ENCODE measurements at places on chromosomes 5 and 9.
A peak's percentile ranks its signal among the peaks of the same experiment; 100 is the strongest.

- no peak for DNase-seq
These were observed 1.7 kb downstream of the DUSP1 start for GRCh38 chr5:172769342-172769615.

DNA sequence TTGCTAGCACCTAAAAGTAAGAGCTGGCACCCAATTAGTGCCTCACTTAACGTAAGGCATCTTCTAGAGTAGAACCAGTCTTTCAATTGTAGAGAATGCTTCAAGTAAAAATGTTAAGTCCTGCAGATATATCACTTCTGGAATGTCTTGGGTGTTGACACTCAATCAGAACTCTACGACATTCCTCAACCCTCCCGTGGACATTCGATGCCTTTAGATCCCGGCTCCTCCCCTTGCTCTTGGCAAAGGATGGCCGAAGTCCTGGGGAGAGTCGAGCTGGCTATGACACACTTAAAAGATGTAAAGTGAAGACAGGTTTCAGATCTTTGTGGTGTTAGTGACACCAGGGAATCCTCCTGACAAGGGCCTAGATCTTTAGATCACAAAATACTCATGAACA is 87.5 kb upstream of the ERCC6L2 start:
- no peak for DNase-seq

GRCh38 chr9:19901586-19901985 is 112.7 kb upstream of the SLC24A2 start:
- DNase-seq, result no peak

GRCh38 chr5:58037899-58038298 is 422.0 kb downstream of the PLK2 start:
- DNase-seq, result no peak

DNA sequence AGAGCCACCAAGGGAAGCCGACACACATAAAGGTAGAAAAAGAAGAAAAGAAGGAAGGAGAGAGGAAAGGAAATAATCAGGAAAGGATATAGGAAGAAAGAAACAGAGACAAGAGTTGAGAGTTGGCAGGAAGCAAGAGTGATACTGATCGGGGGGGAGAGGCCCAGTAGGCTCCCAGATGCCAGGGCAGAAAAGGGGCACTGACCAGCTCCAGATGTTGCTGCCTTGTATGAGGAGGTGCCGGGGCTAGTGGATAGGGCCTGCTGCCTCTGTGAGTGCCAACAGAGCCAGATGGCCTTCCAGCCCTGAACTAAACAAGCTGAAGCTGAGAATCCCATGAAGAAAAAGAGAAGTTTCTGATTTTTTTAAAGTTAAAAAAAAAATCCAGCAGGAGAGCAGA is 82.0 kb upstream of the TRIM32 start:
- DNase-seq, result no peak

DNA sequence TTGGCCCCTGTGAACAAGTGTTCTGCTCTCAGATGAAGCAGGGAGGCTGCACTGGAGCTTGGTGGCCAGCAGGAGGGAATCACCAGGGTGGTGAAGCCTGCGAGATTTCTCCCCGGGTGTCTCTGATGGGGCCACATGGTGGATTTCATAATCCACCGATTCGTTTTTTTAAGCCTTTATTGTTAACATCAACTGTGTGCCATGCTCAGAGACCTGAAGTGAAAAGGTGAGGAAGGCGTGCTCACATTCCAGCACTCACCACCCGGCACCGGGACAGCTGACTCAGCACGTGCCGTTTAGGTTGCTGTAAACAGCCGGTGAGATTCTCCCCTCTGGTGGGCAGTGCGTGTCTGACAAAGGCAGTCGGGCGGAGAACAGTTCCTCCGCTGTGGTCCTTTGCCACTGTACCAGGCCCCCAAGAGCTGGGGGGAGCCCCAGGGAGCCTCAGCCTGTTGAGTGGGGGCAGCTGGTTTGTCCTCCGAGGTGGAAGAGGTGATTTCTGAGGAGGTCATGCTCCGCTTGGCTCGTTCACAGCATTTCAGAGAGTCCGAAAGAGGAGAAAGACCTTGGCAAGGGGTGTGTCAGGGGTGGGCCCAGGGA is 12.7 kb upstream of the AHRR start:
- DNase-seq, result no peak

- no peak for DNase-seq
These were observed 23.3 kb downstream of the SPRY4 start for GRCh38 chr5:142301540-142301939.

- DNase-seq, result no peak
These were observed 3.2 kb upstream of the RAI14 start for GRCh38 chr5:34652914-34653313.

GRCh38 chr5:2908086-2908485 is 156.6 kb upstream of the IRX2 start:
- no peak for DNase-seq

- DNase-seq, result no peak
These were observed 22.5 kb downstream of the ADAMTSL1 start for GRCh38 chr9:18496256-18497000.

- no peak for DNase-seq
These were observed 949 bp upstream of the IFNK start for GRCh38 chr9:27523141-27523540.

- DNase-seq, result no peak
These were observed 66.2 kb downstream of the IZUMO3 start for GRCh38 chr9:24479361-24480059.

GRCh38 chr9:114745108-114745848 is 60.6 kb downstream of the TNFSF15 start:
- DNase-seq, result peak; percentile 36

- DNase-seq, result peak; percentile 80
These were observed 226.6 kb downstream of the SNX18 start for GRCh38 chr5:54743997-54744788.

DNA sequence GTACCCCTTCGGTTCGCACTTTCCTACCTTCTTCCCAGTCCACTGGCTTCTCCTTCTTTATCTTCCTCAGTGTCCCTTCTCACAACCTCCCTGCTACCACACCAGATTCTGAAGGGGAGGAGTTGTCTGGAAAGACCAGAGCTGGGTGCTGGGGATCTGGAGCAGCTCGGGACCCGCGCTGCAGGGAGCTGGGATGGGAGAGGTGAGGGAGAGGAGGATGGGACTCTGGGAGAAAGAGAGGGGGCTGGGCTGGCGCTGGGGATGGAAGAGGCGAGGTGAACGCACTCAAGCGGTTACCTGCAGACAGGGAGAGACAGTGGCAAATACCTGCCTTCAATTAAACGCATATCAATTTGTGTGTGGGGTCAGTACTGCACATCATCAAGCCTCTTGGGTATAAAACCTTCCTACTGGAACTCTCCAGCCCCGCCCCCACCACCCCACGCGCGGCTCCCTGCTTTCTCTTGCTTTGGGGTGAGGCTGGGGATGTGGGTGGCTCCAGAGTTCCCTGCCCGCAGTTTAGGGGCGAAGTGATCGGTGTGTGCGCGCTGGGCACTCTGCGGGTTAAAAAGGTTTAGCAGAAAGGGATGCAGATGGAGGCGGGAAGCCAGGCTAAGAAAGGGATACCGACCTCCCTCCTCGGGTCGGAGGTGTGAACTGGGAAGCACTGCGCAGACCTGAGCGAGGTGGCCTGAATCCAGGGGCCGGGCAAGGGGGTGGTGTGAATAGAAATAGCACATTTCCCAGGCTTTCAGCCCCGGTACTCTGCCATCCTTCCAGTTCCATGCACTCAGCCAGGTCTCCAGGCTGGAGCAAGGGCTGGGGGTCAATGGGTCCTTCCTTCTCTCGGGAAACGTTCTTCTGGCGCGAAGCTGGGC is 977 bp upstream of the PAM start:
- peak; percentile 13 for DNase-seq

DNA sequence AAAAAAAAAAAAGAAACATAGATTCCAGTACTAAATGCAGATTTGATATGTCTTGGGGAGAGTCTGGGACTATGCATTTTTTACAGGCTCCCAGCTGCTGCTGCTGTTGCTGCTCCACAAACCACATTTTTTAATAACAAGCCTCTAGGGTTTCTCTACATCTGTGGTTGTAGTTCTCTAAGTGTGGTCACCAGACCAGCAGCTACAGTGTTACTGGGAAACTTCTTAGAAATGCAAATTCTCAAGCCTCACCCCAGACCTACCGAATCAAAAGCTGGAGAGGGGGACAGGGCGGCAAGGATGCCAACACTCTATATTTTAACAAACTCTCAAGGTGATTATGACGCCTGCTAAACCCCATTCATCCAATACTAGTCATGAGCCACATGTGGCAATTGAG is 293.4 kb upstream of the PTGER4 start:
- DNase-seq, result peak; percentile 49

GRCh38 chr9:108967916-108968315 is 33.7 kb downstream of the ABITRAM start:
- no peak for DNase-seq

- no peak for DNase-seq
These were observed 261.1 kb upstream of the NR4A3 start for GRCh38 chr9:99560561-99560960.

- DNase-seq, result peak; percentile 9
These were observed 175.5 kb upstream of the SLC30A5 start for GRCh38 chr5:68918306-68918705.

DNA sequence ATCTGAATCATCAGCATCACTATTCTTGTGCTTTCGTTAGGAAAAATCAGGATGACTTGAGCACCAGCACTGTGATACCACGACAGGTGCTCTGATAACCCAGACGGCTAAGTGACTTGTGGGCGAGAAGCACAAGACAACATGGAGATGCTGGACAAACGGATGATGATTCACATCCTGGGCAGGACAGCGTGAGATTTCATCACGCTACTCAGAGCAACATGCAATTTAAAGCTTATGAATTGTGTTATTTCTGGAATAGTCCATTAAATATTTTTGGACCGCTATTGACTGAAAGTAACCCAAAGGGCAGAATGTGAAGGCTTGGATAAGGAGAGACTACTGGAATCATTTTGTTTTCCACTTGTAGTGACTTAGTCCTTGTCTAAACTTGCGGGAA is 114.8 kb upstream of the DAPK1 start:
- peak; percentile 54 for DNase-seq

DNA sequence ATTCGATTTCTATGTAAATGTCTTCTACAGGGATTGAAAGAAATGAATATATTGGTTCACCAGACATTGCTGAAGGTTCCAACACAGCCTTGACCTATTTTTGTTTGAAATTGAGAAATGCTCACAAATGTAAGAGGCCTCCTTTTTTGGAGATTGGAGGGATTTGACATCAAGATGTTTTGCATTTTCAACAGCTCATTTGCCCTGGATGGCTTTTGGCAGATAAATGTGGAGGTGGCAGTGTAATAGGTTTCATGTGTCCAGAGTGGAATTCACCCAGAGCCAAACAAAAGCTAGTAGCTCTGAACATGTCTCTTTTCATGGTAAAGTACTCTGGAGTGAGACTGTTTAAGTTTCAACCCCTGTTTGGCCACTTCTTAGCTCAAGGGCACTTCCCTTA is 77.3 kb downstream of the PALM2AKAP2 start:
- DNase-seq, result no peak

- DNase-seq, result no peak
These were observed 17.4 kb downstream of the NRG2 start for GRCh38 chr5:140025736-140026135.

DNA sequence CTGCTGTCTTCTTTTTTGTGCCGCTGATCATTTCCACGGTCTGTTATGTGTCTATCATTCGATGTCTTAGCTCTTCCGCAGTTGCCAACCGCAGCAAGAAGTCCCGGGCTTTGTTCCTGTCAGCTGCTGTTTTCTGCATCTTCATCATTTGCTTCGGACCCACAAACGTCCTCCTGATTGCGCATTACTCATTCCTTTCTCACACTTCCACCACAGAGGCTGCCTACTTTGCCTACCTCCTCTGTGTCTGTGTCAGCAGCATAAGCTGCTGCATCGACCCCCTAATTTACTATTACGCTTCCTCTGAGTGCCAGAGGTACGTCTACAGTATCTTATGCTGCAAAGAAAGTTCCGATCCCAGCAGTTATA is 17.1 kb downstream of the F2R start:
- DNase-seq, result no peak

- DNase-seq, result peak; percentile 10
These were observed 42.3 kb upstream of the NR3C1 start for GRCh38 chr5:143445776-143446175.

DNA sequence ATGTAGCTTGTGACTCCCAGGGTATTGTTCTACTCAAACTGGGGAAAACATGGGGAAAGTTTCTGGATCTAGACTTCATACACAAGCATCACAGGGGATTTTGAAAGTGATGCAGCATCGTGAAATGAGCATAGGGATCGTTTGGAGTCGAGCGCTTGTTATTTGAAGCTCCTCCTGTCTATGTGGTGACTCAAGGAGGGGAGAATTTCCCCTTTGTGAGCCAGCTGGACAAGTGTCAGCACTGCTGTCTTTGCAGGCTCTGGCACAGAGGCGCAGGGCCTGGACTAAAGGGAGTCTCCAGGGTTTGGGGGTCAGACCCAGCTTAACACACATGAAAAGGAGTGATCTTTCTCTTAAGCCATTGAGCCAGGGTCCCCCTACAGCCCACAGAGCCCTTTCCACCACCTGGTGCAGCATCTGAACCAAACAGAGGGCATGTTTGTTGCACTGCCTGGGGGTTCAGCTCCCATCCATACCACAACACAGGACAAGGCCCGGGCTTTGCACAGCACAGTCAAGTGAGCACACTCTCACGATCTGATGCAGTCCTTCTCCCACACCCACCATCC is 51.0 kb downstream of the IRF1 start:
- peak; percentile 99 for DNase-seq

- peak; percentile 27 for DNase-seq
These were observed 54.0 kb downstream of the PCA3 start for GRCh38 chr9:76818271-76818670.

- DNase-seq, result peak; percentile 70
These were observed 87.0 kb downstream of the ZNF618 start for GRCh38 chr9:113963017-113963620.

GRCh38 chr9:83471241-83471640 is 67.0 kb downstream of the FRMD3 start:
- DNase-seq, result peak; percentile 74

DNA sequence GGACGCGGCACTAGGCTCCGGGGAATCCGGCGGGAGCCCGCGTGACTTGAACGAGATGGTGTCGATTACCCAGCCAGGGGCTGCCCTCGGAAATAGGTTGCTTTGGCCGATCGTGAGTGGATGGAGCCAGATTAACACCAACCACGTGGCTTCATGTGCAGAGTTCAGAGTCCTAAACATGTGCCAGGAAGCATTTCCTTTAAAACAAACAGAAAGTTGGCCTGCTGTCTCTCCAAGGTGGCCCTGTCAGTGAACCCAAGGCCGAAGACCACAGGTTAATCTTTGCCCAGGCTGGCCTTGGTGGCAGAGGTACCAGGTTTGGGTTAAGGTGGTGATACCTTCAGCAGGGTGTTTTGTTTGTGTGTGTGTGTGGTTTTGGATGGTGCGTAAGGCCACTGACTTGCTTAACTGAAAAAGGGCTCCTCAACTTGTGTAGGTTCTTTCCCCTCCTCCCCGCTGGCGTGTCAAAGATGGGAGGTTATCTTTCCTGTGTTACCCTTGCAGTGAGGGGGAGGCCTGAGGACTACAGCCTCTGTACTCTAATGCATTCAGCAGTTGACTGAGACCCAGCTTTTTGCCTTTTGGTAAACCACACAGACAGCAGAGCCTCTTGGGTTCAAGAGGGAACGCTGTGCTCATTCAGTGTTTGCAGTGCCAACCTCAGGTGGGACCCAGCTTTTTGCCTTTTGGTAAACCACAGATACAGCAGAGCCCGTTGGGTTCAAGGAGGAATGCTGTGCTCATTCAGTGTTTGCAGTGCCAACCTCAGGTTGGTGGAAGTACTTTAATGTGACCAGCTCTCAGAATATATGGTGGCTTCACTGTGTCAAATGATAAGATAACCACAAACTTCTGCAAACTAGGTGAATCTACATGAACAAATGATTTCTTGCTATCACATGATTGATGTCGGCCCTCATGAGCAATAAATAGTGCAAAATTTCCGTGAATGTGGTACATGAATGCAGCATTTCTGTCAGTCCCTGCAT is 1.4 kb downstream of the IQGAP2 start:
- peak; percentile 62 for DNase-seq

All from suppressor macrophage treated with lipopolysaccharide for 1 hour (primary cell).